Stimulated activated CD8-positive, alpha-beta memory T cell treated with anti-CD3 and anti-CD28 coated beads, Interleukin-4, amount 100 ng/mL, for 4 hours (primary cell): ENCODE measurements at places on chromosomes 3 and 15.

GRCh38 chr3:189507856-189508255 is 123.3 kb upstream of the TP63 start:
- DNase-seq = no peak

GRCh38 chr3:53376679-53377078 is 29.3 kb upstream of the DCP1A start:
- no peak for DNase-seq

- no peak for DNase-seq
Observed at GRCh38 chr3:190059242-190059590, 61.5 kb downstream of the P3H2 start.

DNA sequence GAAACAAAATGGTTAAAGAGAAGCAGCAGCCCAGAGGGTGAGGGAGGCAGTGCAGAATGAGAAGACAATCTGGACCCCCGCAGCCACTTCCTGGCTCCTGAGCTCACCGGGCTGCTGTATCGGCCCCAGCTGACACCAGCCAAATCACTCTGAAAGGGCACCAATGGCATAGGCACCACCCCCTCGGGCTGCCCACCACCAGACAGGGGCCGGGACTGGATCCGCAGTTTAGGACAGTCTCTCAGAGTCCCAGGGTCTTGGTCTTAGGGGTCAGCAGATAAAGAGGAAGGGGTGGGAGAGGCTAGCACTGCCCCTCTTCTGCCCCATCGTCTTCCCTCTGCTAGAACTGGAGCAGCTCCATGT is 17.9 kb upstream of the EHD4 start:
- no peak for DNase-seq
